Activated CD4-positive, alpha-beta memory T cell treated with anti-CD3 and anti-CD28 coated beads, Interleukin-2, amount 10 ng/mL, durations not matched to agents 7 days and 5 days (primary cell): ENCODE measurements at places on chromosomes 4 and X. TPM values are rescaled to one million over a fixed set of nuclear protein-coding genes. Genes with fewer than 3 reads are reported as not detected.

Gene RNF212
- total RNA-seq, result 1.0 TPM

Gene HTATSF1
- 64.1 TPM for total RNA-seq

GRCh38 chrX:113947548-113947947, 636.3 kb upstream of the HTR2C start:
- no peak for DNase-seq

DNA sequence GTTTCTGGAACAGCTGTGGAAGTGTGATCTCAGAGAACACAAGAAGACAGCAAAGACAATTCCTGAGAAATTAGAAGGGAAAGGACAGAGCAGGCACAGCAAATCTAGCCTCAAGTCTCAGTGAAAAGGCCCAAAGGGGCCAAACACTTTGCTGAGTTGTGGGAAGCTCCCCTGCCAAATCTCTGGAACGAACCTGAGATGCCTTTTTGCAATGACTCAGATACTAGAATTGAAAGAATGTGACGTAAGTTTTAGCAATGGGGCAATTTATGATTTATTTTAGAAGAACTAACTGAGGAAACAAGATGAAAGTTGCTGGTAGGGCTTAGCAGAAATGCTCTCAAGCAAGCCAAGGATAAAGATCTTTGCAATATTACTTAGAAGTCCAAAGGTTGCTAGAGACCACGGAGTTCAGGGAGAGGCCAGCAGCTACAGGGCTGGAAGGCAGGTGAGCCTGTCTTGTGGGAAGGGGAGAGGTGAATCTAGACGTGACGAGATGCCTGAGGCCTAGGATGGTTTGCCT, 92.8 kb downstream of the AMELX start:
- DNase-seq, result no peak

DNA sequence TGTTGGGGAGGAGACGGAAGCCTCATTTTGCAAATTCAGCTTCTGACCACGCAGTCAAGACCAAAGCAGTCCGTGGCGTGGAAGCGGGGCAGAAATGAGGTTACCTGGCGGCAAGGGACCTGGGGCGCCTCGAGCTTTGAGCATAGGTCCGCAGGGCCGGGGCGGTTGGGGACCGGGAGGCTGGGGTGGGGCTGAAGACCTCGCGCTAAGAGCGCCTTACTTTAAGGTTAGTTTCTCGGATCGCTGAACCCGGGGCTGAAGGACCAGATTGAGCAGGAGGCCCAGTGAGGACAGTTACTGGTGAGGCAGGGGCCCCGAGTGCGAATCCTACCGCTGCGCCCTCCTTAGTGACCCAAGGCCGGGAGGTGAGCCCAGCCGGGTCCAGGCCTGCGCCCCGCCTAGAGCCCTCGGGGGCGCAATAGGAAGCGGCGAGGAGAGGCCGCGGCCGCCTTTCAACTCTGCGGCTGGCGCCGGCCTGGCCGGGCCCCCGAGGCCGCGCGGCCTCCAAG, 7.5 kb downstream of the MSX1 start:
- DNase-seq, result no peak
